Lower leg skin (tissue), 4 donors: ENCODE measurements at places on chromosomes 1 and 21.
A peak's percentile ranks its signal among the peaks of the same experiment; 100 is the strongest.

DNA sequence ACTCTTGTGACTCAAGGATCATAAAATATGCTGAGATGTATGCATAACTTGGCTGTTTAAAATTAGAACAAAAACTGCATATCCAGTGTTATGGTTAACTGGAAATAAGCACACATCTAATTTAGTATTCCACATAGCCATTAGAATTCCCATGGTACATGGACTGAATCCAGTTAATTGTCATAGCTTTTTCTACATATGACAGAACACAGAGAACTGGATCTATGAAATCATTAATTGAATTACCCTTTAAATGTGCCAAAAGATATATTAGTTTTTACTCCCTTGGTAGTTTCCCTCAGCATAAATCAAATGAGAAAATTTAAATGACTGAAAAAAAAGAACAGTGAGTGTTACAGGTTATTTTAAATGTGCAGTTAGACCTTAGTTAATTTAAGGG lies 395.9 kb downstream of the NCAM2 start:
- no peak for DNase-seq

GRCh38 chr21:42654179-42654912 lies 925 bp downstream of the PDE9A start:
- no peak for DNase-seq

- DNase-seq = no peak
These were observed 1.3 kb upstream of the SLC50A1 start for GRCh38 chr1:155134322-155134721.

- DNase-seq = no peak
These were observed 731 bp downstream of the EFNA4 start for GRCh38 chr1:155064111-155064831.

- DNase-seq = no peak
These were observed at the start of gene ARHGAP30 for GRCh38 chr1:161069731-161070270. ARHGAP30 (minus strand) TSS chr1:161069891; CDS start chr1:161069624, 267 bp downstream.

- peak; percentile 70 for DNase-seq
These were observed 90.7 kb upstream of the DUSP10 start for GRCh38 chr1:221832617-221833016.
